ENCODE measurements at places on chromosomes 11 and 22. TPM values are rescaled to one million over a fixed set of nuclear protein-coding genes. Genes with fewer than 3 reads are reported as not detected.

- DNase-seq: no peak
Observed at GRCh38 chr11:121773076-121773475, 320.3 kb upstream of the SORL1-AS1 start.

GRCh38 chr11:124745835-124746620 is 6.0 kb downstream of the VSIG2 start:
- DNase-seq: no peak

GRCh38 chr11:130029137-130029536 is 26.5 kb upstream of the PRDM10 start:
- DNase-seq: no peak

GRCh38 chr11:60570970-60571369 is 55.8 kb downstream of the MS4A13 start:
- DNase-seq: no peak

GRCh38 chr11:44575962-44576361 is 10.5 kb downstream of the CD82 start:
- DNase-seq: no peak

Gene GGTLC2
- total RNA-seq: not detected

Gene SIK2
- total RNA-seq: 7.7 TPM

Gene SYT12
- total RNA-seq: 3.1 TPM

Measured in umbilical cord (tissue), 2 donors.